ENCODE measurements at places on chromosomes 16 and 17.

- no peak for DNase-seq
Measured at GRCh38 chr16:59336136-59336695, 602.1 kb upstream of the GOT2 start.

DNA sequence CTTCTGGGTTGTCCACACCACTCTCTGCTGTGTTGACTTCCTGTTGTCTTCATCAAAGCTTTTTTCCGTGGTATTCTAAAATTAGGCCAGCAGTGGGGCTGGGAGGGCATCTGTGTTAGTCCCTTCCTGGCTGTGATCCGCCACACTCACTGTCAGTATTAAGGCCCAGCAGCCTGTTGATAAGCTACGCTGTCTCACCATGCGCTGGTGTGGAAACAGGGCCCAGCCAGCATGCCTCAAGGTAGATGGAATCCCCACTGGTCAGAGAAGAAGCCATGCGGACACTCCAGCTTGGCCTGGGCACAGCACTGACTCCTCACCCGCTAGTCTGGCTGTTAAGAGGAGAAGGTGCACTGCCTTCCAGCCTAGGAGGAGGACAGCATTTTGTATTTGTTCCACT, 11.4 kb downstream of the CDR2L start:
- no peak for DNase-seq

DNA sequence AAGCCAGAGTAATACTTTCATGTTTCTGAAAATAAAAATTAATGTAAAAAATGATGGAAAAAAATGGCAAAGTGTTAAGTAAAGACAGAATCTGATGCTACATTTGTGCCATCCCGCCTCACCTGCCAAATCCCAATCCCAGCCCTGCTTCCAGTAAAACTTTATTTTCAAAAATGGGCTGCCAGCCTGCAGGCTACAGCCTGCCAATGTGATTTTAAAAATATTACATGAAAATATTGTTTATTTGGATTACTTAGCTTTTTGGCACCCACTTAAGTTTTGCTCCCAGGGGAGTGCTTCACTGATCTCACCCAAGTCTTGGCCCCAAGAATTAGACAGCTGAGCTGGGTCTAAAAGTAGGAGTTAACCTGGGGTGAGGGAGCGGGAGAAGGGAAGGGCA, 112.8 kb downstream of the C16orf78 start:
- no peak for DNase-seq

- no peak for DNase-seq
Measured at GRCh38 chr17:78957128-78957527, 22.6 kb downstream of the LGALS3BP start.

DNA sequence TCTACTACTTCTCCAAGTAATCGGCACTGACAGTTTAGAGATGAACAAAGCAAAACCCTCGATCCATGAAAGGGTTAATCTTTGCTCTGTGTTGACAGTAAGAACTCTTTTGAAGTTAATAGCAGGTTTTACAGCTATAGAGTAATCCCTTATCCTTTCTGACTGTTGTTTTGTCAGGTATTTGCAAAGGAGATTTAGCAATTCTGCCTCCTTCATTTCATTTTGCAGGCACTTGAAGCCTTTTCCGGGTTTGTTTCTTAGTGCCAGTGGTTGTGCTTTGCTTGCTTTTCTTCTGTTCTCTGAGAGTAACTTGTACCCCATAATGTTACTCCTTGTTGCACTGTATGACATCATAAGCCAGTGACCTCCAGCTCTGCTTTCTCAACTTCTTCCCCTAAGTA, 64.5 kb downstream of the TANGO6 start:
- DNase-seq = no peak

GRCh38 chr17:38565853-38566665, 39.7 kb downstream of the SRCIN1 start:
- no peak for DNase-seq

Data from activated CD8-positive, alpha-beta memory T cell treated with anti-CD3 and anti-CD28 coated beads for 4 hours (primary cell).